ENCODE measurements at places on chromosomes 4 and X.

GRCh38 chrX:153381684-153382532 is 19.2 kb downstream of the PNMA6E start:
- peak; percentile 75 for DNase-seq

GRCh38 chr4:186058253-186058979 is 10.5 kb upstream of the TLR3 start:
- no peak for DNase-seq

DNA sequence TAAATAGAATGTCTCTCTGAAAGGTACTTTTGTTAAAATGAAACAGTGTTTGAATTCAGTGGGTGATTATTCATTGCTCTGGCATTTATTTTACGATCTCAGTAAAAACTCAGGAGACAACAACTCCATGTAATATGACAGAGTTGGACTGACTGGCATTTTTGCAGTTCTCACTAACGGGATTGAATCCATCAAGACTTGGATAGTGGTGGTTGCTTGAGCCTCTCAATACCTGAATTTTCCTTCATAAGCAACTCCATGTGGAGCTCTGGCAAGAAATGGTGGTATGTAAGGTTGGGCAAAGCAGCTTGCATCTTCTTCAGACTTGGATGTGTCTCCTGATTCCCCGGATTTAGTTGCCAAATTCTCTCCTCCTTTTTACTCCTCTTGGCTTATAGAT is 72.7 kb downstream of the FRMPD4 start:
- DNase-seq = peak; percentile 71

- peak; percentile 40 for DNase-seq
Observed at GRCh38 chr4:150382028-150382427, 199.9 kb upstream of the MAB21L2 start.

GRCh38 chr4:133968174-133968573 is 233.4 kb downstream of the PABPC4L start:
- DNase-seq = no peak

DNA sequence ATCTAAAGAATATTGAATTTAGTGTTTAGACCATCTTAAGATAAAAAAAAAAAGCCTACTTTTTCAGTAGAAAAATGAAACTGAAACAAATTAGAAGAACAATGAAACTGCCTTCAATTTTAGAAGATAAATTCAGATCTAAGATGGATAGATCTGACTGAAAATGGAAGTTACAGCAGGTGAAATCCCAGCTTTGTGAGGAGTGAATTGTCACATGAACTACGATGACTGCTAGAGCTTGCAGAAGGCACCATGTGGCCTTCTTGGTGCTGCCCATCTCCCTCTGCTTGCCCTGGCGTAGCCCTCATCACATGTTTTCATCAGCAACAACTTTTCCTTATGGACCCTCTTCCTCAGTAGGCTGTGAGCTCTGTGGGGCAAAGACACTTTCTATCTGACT is 51.4 kb upstream of the EMCN start:
- DNase-seq = no peak

GRCh38 chrX:149825424-149825823 is 43.7 kb downstream of the MAGEA9 start:
- DNase-seq = peak; percentile 24

DNA sequence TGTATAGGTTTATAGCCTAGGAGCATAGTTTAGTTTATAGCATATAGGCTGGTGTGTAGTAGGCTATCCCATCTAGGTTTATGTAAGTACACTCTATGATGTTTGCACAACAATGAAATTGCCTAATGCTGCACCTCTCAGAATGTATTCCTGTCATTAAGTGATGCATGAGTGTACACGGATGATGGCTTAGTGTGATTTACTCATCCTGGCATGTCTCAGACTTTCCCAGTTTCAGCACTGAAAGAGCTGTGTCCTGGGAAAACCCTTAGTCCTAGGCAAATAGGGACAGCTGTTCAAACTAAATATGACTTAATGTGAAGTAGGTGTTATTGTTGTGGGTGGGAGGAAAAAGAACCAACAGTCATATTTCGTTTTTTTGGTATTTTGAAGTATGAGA is 264.9 kb upstream of the MAGEB18 start:
- DNase-seq = no peak

GRCh38 chrX:9326369-9326768 is 138.5 kb upstream of the TBL1X start:
- peak; percentile 71 for DNase-seq

GRCh38 chrX:131729295-131729694 is 185.4 kb downstream of the OR13H1 start:
- DNase-seq = no peak

DNA sequence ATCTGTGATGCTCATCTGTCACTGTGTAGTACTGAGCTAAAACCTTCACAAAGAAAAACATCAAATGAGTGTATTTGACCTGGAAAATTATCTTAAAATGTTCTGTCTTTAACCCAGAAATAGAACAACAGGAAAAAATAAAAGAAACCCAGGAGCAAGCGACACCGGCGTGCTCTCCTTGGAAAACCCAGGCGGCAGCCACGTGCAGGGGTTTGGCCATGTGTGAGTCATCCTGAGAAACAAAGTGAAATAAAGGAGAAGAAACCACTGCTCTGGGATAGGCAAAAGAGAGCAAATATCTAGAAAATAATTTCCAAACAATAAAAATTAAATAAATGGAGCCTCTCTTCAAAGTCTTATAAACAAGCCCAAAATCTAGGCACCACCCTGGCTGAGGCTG is 20.0 kb upstream of the TMEM128 start:
- no peak for DNase-seq

DNA sequence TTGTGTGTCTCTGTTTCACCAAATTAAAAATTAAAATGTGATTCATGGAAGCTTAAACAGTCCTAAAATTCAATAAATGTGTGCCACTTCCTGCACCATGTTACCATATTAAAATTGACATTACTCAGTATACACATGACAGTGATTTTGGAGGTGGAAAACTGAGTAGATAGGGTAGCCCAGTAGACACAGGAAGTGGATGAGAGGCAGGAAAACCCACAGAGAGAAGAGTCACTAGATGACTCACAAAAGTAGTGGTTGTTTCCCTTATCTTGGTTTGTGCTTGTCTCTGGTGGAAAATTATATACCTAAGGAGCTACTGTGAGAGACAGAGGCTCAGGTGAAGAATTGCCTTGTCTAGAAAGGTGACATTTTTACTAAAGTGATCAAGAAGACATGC is 375.8 kb upstream of the CXorf51B start:
- DNase-seq = no peak

- DNase-seq = no peak
Observed at GRCh38 chr4:169094656-169095231, 84.7 kb upstream of the CBR4 start.

- DNase-seq = no peak
Observed at GRCh38 chr4:175929441-175929840, 117.4 kb upstream of the GPM6A start.

DNA sequence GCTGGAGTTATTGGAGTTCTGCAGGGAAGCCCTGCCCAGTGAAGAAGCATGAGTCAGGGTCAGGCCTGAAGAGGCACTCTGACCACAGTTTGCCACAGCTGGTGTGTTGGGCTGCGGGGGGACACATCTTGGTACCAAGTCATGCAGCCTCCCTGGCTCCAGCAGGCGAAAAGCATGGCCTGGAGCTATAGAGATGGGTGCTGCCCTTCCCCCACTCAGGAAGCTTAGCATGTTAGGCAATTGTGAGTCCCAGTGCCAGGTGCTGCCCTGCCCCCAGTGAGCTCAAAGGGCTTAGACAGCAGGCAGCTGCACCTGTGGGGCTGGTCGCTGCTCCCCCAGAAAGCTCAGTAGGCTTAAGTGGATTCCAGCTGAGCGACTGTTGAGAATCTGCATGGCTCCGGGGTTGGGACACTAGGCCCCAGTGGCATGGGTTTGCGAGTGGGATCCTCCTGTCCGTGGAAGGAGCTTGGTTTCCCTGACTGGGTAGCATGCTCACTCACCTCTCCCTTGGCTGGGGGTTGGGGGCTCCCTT is 755.5 kb downstream of the GLUD2 start:
- no peak for DNase-seq

All from EH (cell line).